ENCODE measurements at places on chromosomes 13 and 19.

GRCh38 chr13:83563499-83563898 is 318.8 kb downstream of the SLITRK1 start:
- no peak for DNase-seq

DNA sequence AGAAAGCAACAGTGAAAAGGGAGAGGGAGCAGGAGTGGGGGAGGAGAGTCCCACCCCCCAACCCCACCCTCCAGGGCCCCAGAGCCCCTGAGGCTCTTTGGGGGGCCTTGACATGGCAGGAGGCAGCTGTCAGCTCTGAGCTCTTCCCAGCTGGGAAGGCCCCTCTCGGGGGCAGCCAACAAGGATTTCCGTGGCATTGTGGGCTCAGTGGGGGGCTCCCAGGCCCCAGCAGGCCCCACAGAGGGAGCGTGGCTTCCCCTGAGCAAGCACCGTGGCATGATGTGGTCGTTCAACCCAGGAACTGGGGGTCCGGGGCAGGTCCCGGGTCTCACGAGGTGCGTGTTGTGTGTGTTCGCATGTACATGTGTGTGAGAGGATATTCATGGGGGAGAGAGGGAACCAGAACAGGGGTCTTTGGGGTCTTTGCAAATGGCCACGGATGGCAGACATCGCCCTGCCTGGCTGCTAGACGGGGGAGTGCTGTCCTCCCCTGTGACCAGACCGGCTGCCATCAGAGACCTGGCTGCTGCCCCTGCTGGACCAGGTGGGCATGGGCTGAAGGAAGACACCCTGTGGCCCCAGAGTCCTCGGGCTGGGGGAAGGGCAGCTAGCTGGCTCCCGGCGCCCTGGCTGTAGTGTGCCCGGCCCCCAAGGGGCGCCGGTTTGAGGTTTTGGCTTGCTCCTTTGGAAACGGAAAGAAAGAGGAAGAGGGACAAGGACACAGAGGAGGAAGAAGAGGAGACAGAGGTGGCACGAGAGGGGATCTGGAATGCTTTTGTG is 3.7 kb upstream of the AKAP8L start:
- DNase-seq, result no peak

- DNase-seq, result no peak
Observed at GRCh38 chr19:38978326-38978689, 2.8 kb upstream of the FBXO17 start.

- DNase-seq, result no peak
Observed at GRCh38 chr19:10762656-10763055, 44.8 kb downstream of the DNM2 start.

DNA sequence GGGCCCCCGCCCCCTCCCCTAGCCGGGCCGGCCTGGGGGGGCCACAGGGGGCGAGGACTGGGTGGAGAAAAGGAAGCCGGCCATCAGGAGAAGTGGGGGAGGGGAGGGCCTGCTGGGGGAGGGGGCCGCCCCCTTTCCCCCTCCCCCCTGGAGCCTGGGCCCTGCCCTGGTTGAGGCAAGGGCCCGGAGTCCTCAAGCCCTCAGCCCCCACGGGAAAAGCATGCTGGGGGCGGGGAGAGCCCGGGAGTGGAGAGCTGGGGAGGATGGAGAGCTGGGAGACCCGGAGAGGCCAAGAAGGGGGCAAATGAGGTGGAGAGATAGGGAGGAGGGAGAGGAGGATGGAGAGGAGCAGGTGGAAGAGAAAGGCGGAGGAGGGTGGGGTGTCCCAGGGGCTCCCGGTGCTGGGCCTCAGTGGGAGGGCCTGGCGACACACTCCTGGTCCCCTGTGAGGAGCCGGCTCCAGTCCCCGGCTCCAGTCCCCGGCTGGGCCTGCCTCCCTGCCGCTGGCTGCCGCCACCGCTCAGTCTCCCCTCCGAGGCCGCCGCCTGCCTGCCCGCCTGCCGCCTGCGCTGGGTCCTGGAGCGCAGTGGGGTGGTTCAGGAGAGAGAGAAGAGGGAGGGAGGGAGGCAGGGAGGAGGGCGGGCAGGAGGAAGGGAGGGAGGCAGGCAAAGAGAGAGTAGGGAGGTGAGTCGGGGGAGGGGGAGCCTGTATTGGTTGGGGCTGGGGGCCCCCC is at the start of gene GRIK5:
TSS of gene GRIK5 (minus strand) at position 588 of the 733 bp plus-strand sequence. CDS start 4,436 bp downstream, outside the sequence.
- DNase-seq, result no peak

- DNase-seq, result no peak
Observed at GRCh38 chr13:108734676-108735075, 105.3 kb downstream of the MYO16 start.

- no peak for DNase-seq
Observed at GRCh38 chr19:18119717-18120105, 22.1 kb downstream of the MAST3 start.

DNA sequence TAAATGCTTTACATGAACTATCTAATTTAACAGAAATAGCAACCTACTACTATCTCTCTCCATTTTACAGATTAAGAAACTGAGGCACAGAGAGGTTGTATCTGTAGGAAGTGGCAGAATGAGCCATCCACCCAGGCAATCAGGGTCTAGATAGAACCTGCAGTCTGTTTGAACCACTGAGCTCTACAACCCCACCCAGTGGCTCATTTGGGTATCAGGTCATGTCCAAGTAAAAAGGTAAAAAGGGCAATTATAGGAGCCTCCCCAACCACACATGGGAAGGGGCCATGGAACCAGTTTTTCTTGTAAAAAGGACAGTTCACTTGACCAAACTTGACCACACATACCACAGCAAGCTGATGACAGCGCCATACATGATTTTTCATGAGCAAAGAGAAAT is 92.9 kb upstream of the SGCG start:
- DNase-seq, result no peak

GRCh38 chr19:28155265-28155664 is 1057.7 kb downstream of the UQCRFS1 start:
- no peak for DNase-seq
